ENCODE measurements at places on chromosomes 2 and 18.

DNA sequence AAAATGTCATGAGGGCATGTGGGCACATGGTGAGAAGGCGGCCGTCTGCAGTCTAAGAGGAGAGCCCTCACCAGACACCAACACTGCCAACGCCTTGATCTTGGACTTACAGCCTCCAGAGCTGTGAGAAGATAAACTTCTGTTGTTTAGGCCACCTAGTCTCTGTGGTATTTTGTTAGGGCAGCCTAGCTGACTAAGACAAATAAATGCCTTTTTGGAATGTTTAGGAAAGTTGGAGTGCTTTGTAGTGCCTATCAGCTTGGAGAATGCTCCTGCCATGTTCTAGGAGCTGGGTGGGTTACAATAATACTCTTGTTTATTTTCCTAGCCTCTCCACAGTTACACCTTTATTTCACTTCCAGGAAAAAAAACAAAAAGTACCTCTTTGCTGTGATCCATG, 92.0 kb downstream of the SPP2 start:
- no peak for DNase-seq

DNA sequence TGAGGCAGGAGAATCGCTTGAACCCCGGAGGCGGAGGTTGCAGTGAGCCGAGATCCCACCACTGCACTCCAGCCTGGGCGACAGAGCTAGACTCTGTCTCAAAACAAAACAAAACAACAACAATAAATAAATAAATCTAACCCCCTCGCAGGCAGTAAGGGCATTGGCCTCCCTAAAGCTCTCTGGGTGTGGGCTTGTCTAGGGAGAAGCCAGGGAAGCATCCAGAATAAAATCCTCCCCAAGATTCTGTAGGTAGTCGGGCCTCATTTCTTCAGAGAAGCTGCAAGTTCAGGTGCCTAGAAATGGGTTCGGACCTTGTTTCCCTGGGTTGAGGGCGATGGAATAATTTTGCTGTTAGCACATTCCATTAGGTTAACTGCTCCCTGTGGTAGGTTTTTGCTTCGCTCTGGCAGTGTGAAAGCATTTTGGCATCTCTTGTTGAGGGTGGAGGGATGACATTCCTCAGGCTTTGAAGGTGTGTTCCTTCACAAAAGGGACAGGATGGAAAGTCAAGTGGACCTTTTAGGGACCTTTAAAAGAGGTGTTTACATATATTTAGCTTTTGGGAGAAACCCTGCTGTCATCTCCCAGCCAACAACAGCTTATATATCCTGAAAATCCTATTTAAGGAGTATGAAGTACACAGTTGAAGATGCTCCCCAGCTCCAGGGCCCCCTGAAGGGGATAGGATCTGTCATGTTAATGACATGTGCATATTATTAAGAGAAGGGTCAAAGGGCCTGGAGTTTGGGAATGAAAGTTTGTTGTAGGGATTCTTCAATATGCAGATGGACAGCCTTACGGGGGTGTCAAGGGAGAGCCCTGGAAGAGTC, 17.7 kb downstream of the MYCN start:
- DNase-seq: no peak

DNA sequence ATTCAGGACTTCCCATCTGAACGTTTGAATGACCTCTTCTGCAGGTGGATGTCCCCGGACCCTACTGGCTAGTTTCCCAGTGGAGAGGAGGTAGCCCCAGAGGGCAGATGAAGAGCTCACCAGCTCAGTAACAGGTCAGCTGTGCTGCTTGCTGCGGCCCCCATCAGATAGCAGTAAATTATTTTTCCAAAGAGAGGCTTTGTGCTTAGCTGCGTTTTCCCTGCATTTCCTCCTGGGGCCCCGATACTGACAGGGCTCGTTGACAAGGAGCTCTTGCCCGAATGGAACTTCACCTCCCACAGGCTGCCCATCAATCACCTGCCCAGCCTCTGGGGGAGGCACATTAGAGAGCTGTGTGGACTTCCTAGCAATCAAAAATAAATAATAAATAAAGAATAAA, 185.8 kb downstream of the DOK6 start:
- DNase-seq: no peak

GRCh38 chr2:189370719-189371118, 70.6 kb upstream of the WDR75 start:
- no peak for DNase-seq

DNA sequence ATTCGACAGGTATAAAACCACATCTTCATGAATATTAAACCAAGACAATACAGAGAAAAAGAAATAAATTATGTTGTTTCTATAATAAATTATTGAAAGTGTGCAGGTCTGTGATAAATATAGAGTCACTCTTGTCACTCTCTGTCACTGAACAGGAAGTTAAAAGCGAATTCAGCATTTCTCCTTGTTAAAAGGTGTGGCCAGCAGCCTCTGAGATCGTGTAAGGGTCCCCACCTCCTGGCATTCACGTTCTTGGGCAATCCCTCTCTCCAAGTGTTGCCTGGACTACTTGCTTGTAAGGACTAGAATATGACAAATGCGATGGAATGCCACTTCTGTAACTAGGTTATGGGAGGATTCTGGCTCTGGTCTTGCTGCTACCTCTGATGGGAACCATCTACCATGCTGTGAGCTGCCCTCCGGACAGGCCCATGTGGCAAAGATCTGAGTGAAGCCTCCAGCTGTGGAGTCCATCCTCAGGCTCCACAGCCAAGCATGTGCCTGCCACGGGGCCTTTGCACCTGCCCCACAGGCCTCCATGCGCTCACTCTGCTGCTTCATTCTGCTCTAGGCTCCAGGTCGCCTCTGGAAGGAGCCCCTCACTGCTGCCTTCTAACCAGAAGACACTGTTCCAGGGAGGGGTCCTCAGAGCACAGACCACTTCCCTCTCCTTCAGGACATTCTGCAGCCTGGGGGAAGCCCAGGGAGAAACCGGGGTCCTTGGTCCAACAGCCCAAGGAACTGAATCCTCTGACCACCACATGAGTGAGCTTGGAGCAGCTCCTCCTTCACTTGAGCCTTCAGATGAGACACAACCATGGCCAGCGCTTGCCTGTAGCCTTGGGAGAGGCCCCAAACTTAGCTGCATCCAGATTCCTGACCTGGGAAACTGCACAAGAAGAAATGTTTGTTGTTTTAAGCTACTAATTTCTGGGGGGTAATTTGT, 202.9 kb upstream of the HDAC4 start:
- no peak for DNase-seq

- DNase-seq: no peak
Observed at GRCh38 chr2:147135376-147135775, 709.5 kb upstream of the ACVR2A start.

- DNase-seq: no peak
Observed at GRCh38 chr2:191165176-191165643, 14.4 kb upstream of the STAT4 start.

GRCh38 chr2:97735161-97735561, 21.8 kb downstream of the ZAP70 start:
- no peak for DNase-seq

DNA sequence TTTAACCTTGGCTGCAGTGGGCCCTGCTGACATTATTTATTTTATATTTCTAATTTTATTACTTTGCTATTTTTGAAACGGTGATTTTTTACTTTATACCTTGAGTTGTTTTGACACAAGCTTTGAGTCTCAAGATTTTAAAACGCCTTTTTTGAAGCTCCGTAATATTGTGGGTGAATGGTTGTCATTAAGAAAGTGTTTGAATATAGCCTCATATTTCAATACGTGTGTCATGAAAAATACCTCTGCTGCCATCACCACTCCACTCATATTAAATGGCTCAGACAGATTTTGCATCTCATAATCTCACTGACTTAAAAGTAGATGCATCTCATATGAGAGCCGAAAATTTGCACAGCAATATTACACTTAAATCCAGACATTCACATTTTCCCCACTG, 106.6 kb downstream of the CTNNA2 start:
- no peak for DNase-seq

- no peak for DNase-seq
Observed at GRCh38 chr2:222180619-222181018, 118.2 kb downstream of the PAX3 start.

DNA sequence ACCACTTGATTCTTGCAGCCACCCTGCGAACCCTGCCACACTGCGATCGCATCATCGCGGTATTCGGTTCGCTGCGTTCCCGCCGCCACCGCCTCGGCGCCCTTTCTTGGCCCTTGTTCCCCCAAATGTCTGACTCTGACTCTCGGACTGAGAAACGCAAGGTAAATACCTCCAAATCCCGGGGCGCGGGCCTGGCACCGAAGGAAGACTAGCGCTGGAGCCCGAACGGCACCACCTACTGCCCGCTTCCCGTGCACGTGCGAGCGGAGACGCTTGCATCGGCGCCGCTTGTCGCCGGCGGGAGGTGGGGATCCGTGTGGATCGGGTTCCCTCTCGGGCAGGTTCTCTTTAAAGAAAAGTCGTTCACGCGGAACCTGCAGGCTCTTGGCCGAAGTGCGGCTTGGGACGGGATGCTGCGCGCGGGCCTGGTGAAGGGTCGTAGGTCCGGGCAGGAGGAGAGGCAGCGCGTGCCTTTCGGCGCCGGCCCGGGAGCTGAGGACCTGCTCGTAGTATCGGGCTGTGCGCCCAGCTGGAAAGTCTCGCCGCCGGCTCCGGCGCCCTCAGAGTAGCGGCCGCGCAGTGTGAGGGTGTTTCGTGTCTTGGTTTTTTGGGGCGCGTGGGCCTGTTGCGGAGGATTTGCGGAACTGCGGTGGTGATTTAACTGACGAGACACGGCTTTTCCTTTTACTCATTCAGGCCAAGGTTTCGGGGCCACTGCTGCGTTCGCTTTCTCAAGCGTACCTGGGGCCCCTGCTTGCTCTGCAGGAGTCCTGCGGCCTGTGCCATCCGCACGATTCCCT, 514 bp downstream of the BCL2L11 start:
- peak; percentile 38 for DNase-seq

GRCh38 chr2:207090389-207090788, 75.4 kb downstream of the KLF7 start:
- DNase-seq: no peak

DNA sequence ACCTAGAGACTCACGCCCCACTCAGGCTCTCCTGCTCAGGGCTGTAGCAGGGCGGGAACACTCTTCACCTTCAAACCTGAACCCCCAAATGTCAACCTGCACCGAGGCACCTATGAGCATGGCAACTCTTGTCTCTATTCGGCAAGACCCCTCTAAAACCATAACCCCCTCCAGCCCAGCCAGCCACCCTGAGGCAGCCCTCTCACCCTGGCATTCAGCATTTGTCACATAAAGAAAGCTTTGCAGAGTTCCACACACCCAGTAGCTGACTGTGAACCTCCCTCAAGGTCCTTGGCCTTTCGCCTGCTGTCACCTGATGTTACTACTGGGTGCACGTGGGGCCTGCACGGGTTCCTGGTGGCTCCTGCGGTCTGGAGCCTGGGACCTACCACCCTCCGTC, 97.2 kb upstream of the ALKAL2 start:
- DNase-seq: no peak

DNA sequence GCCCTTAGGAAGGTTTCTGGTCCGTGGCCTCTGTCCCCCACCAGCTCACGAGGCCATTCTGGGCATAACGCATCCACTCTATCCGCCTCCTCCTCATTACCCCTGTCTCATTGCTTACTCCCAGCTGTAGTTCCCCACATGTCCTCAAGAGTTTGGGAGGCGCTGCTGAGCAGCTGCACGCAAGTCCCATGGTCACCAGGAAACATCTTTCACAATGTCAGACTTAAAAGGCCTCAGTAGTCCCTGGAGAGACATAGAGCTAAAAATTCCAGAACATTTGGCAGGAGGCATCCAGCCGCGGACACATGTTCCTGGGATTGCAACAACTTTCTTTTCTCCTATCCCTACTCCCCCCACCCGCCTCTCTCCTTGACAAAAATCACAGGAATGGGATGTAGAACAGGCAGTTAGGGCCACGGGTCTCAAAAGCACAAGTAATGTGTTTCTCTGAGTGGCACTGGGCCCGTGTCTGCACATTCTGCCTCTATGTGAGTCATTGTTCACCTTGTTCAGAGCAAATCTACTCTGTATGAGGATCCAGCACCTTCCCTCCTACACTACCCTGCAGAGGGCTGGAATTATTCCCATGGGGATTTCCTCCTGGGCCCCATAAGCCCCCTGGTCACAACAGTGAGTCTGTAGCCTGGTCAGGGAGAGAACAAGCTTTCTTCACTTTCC, 8.1 kb downstream of the LBH start:
- DNase-seq: peak; percentile 34

- DNase-seq: peak; percentile 72
Observed at GRCh38 chr2:230847883-230848388, 16.8 kb upstream of the ITM2C start.

DNA sequence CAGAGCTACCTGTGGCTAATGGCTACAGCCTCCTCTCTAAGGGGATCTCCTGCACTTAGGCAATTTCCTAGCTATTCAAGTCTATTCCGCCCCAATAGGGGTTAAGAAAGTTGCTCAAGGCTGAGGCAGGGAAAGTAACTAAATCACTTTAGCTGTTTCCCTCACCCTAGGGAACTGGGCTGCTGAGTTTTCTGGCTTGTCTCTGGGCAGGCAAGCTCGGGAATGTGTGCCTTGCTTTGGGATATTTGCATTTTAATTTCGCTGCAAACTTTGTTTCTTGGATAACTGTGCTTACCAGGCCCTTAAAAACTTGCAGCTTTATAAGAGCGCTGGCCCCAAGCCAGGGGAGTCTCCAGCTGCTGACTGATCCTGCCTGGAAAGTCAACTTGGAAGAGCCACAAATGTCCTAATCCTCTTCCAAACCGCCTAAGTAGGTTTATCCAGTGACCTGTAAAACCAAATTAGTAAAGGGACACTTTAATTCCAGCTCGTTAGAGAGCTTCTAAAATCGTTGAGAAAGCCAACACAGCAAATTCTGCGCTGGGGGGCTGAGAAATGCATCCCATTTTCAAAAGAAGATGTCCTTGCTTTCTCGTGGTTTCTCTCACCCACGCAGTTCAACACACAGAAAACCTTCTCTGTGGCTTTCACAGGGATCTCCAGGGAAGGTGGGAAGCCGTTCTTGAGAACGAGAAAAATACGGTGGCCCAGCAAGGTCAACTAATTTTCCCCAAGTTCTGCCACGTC, 59.5 kb upstream of the SP3 start:
- no peak for DNase-seq

DNA sequence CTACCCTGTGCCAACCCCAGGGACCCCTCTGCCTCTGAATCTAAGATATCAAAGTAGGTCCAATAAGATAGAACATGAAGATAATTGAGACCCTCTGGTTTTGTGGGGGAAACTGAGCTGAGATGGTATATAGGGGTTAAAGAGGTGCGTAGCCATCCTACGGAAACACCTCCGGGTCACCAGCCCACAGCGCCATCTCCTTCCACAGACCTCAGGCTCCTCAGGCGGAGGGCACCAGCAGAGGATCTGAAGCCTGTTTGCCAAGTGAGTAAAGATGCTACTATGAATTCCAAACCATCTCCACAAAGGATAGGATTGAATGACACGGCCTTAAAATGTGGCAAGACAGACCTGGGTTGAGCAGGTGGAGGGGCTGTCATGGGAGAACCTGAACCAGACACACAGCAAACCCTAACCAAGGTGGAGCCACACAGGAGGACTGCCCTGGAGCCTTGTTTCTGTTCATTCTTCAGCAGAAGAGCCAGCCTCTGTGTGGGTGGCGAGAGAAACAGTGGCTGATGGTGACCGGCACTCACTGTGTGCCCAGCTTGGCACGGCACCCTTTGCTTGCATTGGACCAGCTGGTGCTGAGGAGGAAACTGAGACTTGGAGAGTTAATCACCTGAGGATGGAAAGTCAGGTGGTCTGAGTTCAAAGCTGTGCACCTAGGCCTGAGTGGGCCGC, 10.2 kb downstream of the GBX2 start:
- DNase-seq: no peak

GRCh38 chr2:160427629-160428404, 65.8 kb downstream of the RBMS1 start:
- DNase-seq: peak; percentile 41

GRCh38 chr18:7458884-7459283, 108.2 kb upstream of the PTPRM start:
- no peak for DNase-seq

GRCh38 chr18:26097563-26097962, 7.2 kb upstream of the SS18 start:
- DNase-seq: no peak
